ENCODE measurements at places on chromosomes 3 and 15.

GRCh38 chr15:99386391-99386790 is 135.1 kb downstream of the LRRC28 start:
- DNase-seq, result no peak
- no peak overlapping the region for H3K4me3 ChIP-seq
- H3K36me3 ChIP-seq, result no peaks in the 10 kb centered on the region
- no peak overlapping the region for H3K27ac ChIP-seq
- peaks cover 3% of the 10 kb centered on the region for H3K4me1 ChIP-seq
- H3K27me3 ChIP-seq, result no peaks in the 10 kb centered on the region

DNA sequence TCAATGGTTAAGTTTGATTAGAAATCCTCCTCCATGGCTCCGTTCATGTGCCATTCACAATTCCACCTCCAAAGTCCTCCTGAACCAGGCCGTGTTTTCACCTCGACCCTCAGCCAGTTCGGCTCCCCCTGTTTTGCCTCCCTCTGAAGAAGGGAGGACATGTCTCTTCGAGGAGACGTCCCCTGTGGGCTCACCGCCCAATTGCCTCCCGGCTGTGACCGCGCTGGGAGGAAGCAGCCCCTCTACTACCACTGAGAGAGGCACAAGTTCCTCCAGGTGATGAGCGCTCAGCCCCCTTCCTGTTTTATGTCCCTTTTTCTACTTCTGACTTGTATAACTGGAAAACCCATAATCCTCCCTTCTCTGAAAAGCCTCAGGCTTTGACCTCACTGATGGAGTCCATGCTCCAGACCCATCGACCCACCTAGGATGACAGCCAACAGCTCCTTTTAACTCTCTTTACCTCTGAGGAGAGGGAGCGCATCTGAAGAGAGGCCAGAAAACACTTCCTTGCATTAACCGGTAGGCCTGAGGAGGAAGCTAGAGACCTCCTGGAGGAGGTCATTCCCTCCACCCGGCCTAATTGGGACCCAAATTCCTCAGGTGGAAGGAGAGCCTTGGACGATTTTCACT is 4.7 kb downstream of the DET1 start:
- H3K36me3 ChIP-seq, result no peaks in the 10 kb centered on the region
- H3K4me3 ChIP-seq, result no peak overlapping the region
- no peak for DNase-seq
- H3K4me1 ChIP-seq, result no peaks in the 10 kb centered on the region
- no peak overlapping the region for H3K27ac ChIP-seq

DNA sequence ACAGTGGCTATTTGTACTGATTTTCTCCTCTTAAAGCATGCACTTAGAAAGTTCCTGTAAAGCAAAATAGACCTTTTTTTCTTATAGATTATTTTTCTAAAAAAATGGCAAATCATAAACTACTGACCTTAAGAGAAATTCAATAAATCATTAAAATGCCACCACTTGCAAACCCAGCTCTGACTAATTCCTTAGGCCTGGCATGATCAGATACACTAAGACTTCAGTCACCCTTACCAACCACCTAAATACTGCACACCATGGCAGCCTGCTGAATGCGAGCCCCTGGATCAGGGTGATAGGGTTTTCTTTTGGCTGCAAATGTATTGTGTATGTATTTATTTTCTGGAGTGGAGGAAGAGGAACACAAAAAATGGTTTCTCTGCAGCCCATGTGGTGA is 370.6 kb upstream of the TBL1XR1 start:
- no peaks in the 10 kb centered on the region for H3K4me1 ChIP-seq
- DNase-seq, result no peak
- no peak overlapping the region for H3K27ac ChIP-seq
- H3K4me3 ChIP-seq, result no peak overlapping the region
- no peaks in the 10 kb centered on the region for H3K36me3 ChIP-seq

DNA sequence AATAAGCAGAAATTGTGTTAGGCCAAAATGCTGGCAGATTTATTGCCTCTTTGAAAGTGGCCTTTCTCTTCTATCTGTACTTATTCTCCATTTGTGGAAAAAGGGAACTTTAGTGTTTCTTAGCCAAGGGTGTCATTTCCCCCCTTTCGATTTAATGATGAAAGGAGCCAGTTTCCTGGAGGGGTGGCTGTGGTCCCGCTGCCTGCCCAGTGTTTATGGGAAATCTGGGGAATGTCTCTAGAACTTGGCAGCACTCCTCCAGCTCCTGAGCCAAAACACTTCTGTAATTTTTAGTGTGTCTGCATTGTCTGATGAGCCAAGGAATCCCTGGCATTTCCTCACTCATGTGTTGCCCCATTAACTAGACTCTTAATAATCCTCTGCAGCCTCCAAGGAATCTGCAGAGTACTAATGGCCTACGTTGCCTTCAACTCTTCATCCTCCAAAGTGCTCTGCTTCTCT is 448.8 kb downstream of the GRM7 start:
- H3K36me3 ChIP-seq, result no peaks in the 10 kb centered on the region
- H3K27ac ChIP-seq, result peak overlapping the region; percentile 17
- DNase-seq, result peak; percentile 74
- H3K4me1 ChIP-seq, result peaks cover 46% of the 10 kb centered on the region
